NCI-H2107 (cell line): ENCODE measurements at places on chromosomes 2 and 18.
A peak's percentile ranks its signal among the peaks of the same experiment; 100 is the strongest.

DNA sequence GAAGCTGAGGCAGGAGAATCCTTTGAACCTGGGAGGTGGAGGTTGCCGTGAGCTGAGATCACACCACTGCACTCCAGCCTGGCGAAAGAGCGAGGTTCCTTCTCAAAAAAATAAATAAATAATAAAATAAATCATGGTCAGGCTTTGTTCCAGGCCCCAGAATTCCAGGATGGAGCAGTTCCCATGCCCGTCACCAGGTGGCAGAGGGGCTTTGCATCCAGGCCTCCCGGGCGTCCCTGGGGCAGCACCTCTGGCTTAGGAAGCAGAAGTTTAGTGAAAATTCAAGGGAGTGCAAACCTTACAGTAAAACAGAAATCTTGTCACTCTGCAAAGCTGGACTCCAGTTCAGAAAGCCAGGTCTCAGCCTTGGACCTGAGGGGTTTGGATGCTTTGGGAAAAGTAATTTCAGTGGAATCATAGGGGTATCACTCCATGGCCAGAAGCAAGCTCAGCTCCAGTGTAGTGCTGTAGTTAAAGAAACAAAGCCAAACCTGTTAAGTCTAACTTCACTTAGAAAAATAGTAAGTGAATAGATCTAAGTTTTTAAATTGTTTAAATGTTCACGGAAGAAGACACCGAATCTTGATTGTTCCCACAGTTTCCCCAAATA is 512.7 kb downstream of the CMPK2 start:
- DNase-seq: no peak

DNA sequence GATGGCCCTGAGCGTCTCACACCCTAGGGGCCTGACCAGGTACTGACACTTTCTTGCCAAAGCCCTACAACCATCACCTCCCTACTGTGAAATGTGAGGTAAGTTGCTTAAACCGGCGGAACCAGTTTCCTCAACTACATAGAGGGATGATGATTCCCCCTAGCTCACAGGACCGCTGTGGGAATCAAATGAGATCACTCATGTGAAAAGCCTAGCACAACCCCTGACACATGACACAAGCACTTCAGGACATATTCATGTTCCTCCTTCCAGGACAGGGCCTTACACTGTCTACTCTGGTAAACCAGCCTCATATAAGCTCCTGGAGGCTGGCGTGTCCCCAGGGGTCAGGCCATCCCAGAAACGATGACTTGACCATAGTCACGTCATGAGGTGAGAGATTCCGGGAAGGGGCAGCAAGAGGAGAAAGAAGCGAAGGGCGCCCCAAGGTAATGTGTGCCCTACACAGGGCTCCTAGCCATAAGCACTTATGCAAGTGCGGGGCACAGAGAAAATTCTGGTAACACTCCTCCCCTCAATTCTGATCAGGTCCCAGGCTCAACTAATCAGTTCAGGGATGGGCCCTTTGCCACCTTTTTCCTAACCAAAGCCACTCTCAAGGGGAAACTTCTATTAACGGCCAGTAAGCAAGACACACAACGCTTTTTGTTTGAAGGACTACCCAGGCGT is 49.5 kb downstream of the C2orf42 start:
- DNase-seq: peak; percentile 61

DNA sequence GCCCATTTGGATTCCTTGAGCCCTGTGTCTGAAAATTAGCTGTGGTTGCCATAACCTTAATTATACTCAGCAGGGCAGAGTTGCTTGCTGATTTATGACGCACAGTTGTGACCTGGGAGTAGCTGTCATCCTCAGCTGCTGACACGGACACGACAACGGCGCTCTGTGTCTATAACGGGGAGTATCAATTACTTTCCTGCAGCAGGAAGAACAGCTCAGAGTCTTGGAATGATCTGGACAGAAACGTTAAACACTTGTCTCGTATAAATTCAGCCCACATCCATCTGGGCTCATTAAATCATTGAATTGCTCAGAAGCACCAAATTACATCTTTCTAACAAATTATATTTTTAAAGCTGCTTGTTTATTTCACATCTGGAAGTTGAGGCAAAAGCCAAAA is 116.3 kb downstream of the SEPTIN10 start:
- DNase-seq: no peak

GRCh38 chr2:118202707-118203303 is 114.5 kb downstream of the INSIG2 start:
- no peak for DNase-seq

DNA sequence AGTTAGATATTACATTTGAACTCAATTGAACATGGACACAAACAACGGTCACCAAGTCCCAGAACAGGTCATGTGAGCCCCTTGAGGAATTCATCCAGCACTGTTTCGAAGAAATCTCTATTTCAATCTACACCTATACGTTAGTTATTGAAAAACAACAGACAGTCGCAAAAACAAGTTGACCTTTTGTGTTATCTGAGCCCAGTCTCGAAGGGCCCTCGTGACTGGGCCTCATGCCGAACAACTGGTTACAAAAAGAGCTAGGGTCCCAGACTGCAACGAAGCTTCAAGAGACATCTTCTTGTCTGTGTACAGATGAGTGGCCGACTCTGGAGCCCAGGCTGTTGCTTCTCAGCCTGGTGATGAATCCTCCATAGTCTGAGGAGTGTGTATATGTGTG is 5.3 kb upstream of the DSG2 start:
- no peak for DNase-seq

DNA sequence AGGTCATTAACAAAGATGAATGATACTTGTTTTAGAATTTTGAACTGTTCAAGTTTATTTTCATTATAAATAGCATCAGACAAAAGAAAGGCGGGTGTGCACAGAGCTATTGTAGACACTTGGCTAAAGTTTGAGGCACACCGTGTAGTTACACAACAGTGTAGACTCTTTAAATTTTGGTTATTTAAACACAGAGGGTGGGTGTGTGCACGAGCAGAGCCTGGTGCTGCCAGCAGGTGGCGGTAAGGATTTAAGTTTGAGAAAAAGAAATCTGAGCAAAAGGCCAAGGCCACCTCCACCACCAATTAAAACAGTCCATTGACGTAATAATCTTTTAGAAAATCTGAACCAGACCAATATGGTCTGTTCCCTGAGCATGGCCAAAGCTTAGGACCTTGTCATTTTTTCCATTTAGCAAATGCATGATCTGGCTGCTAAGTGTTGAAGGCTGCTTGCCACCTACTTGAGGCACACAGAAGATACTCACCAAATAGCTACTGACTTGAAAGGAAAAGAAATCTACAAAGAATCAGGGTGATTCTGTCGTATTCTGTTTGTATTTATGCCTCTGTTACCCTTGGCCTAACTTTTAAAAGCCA is 14.3 kb downstream of the COPS7B start:
- no peak for DNase-seq

DNA sequence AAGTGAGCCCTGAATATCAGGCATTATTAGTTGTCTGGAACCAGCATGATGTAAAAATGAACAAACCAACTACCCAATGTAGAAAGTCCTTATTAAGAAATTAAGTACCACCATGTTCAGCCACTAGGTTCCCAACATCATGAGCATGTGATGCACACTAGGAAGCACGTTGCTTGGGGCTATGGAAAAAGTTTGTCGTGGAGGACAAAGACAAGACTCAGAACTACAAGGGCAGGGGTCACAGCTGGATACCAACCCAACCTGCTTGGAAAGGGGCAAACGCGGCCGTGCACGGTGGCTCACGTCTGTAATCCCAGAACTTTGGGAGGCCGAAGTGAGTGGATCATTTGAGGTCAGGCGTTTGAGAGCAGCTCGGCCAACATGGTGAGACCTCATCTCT is 64.0 kb downstream of the ADNP2 start:
- no peak for DNase-seq

- no peak for DNase-seq
Measured at GRCh38 chr2:27795868-27796277, 24.4 kb downstream of the MRPL33 start.

GRCh38 chr2:98929920-98930319 is 6.1 kb downstream of the CRACDL start:
- no peak for DNase-seq

GRCh38 chr18:48928787-48929186 is 22.0 kb downstream of the SMAD7 start:
- DNase-seq: peak; percentile 76

DNA sequence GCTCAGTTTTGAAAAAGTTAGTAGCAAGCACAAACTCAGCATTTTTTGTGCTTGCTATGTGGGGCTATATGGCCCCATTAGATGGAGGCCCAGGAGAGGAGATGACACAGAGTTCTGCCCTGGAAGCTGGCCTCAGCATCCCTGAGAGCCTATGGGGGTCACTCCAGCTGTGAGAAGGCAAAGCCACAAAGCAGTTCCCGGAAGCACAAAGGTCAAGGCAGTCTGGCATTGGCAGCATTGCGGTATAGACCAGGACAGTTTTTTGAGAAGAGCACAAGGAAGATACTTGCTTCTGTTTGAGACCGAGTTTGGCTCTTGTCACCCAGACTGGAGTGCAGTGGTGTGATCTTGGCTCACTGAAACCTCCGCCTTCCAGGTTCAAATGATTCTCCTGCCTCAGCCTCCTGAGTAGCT is 7.5 kb upstream of the ITPRIPL1 start:
- DNase-seq: no peak
